ENCODE measurements at places on chromosomes 12 and 14.

DNA sequence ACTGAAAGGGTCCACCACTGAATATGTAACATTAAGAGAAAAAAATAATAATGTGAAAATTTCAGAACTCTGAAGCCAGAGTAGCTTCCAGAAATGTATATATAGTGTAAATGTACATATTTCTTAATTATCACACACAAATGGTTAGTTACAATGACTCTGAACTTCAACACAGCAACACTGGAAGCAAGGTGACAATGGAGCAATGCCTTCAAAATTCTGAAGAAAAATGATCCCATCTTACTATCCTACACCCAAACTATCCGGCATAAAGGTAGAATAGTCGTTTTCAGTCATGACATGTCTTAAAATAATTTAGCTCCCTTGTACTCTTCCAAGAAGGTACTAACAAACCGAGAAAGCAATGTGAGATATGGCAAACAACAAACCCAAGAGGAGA lies 11.9 kb downstream of the NAP1L1 start:
- no peaks in the 10 kb centered on the region for H3K27me3 ChIP-seq
- no peaks in the 10 kb centered on the region for H3K36me3 ChIP-seq
- no peaks in the 10 kb centered on the region for H3K4me1 ChIP-seq
- H3K27ac ChIP-seq: no peak overlapping the region

GRCh38 chr12:14768823-14769405 lies 34.4 kb downstream of the WBP11 start:
- H3K27me3 ChIP-seq: no peaks in the 10 kb centered on the region
- peaks cover 3% of the 10 kb centered on the region for H3K4me1 ChIP-seq
- no peaks in the 10 kb centered on the region for H3K36me3 ChIP-seq
- peak overlapping the region; percentile 64 for H3K4me3 ChIP-seq

DNA sequence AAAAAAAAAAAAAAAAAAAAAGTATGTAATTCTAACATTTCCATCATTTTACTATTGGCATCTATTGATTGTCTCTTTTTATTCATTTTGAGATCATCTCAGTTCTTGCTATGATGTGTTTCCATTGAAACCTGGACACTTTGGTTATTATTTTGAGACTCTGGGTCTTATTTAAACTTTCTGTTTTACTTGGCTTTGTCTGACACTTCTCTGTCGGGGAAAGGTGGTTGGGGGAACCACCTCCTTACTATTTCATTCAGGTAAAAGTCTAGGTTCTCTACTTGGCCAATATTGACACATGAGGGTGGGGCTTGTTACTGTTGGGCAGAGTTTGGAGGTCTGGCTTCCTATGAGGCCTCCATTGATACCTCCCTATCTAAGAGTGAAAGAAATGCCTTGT lies 228.0 kb downstream of the NRXN3 start:
- no peaks in the 10 kb centered on the region for H3K36me3 ChIP-seq
- DNase-seq: no peak
- H3K27ac ChIP-seq: no peak overlapping the region

- H3K36me3 ChIP-seq: no peaks in the 10 kb centered on the region
- DNase-seq: no peak
- no peaks in the 10 kb centered on the region for H3K4me1 ChIP-seq
- no peak overlapping the region for H3K27ac ChIP-seq
Measured at GRCh38 chr14:95515080-95515489, 1.4 kb downstream of the SYNE3 start.

- no peak for DNase-seq
- no peaks in the 10 kb centered on the region for H3K27me3 ChIP-seq
- H3K27ac ChIP-seq: no peak overlapping the region
- H3K36me3 ChIP-seq: no peaks in the 10 kb centered on the region
- H3K4me1 ChIP-seq: no peaks in the 10 kb centered on the region
Measured at GRCh38 chr12:96219700-96220206, 25.6 kb downstream of the ELK3 start.

- H3K4me3 ChIP-seq: no peak overlapping the region
- no peaks in the 10 kb centered on the region for H3K36me3 ChIP-seq
- no peaks in the 10 kb centered on the region for H3K4me1 ChIP-seq
- H3K27me3 ChIP-seq: no peaks in the 10 kb centered on the region
- DNase-seq: no peak
Measured at GRCh38 chr12:23770202-23770938, 179.1 kb downstream of the SOX5 start.

Data from pancreas (tissue), 10 donors.